ENCODE measurements at places on chromosomes 1 and 21.

- DNase-seq, result no peak
Observed at GRCh38 chr1:229751610-229752009, 125.6 kb downstream of the URB2 start.

GRCh38 chr1:206800411-206800810 is 28.1 kb upstream of the IL10 start:
- DNase-seq, result no peak

DNA sequence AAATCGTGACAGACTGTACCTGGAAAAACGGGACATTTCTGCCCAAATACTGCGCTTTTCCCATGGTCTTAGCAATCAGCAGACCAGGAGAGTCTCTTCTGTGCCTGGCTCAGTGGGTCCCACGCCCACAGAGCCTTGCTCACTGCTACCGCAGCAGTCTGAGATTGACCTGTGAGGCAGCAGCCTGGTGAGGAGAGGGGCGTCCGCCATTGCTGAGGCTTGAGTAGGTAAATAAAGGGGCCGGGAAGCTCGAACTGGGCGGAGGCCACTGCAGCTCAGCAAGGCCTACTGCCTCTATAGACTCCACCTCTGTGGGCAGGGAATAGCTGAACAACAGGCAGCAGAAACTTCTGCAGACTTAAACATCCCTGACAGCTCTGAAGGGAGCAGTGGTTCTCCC is 203.1 kb downstream of the DENND1B start:
- no peak for DNase-seq

DNA sequence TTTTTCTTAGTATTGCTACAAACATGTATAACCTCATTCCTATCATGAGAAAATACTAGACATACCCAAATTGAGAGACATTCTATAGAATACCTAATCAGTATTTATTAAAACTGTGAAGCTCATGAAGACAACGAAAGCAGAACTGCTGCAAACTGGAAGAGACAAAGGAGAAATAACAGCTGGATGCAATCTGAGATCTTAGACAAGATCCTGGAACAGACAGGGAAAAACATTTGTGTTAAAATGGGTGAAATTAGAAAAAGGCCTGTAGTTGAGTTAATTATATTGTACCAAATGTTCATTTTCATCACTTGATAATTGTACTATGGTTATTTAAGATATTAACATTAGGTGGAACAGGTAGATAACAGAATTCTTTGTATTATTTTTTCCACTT is 392.0 kb downstream of the PLPP3 start:
- no peak for DNase-seq

DNA sequence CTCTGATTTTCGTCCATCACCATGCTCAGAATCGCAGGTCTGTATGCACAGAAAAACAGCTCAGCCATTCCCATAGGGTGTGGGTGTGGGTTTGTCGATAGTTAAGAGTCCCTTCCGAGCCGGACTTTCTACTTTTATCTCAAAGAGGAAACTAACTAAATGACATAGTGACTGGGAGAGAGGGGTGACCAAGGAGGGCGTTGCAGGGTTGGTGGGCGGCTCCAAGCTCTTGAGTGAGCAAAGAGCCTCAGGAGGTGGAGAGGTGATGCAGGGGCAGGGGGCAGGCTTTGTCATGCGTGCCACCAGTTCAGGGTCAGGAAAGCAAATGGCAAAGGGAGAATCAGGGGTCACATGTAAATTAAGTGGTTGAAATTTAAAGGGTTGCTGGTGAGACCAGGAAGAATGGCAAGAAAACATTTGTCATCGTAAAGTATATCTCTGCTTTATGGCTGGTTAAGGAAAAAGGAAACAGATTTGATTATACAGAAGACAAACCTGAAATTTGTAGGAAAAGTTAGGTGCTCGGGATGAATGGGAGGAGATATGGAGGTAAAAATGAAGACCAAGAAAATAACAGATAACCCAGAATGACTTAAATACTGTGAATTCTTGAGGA is 249.0 kb downstream of the SETD4 start:
- DNase-seq, result no peak

GRCh38 chr1:32901823-32902534 is 790 bp upstream of the TMEM54 start:
- no peak for DNase-seq

DNA sequence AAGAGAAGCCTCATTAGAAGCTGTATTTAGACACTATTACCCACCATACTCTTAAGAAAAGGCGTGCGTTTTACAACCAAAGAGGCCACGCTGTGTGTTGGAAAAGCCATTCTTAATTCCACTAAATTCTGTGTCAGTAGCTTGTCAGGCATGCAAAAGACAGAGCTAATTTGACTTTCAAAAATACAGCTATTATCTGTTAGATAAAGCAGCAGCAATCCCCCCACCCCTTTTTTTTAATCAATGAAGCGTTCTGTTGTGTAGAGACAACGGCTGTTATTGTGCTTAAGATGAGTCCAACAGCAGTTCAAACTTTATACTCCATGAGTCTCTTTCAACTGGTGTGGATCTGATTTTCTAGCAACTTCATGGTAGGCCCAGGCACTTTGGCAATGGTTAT is 43.5 kb downstream of the PLA2G4A start:
- DNase-seq, result no peak

DNA sequence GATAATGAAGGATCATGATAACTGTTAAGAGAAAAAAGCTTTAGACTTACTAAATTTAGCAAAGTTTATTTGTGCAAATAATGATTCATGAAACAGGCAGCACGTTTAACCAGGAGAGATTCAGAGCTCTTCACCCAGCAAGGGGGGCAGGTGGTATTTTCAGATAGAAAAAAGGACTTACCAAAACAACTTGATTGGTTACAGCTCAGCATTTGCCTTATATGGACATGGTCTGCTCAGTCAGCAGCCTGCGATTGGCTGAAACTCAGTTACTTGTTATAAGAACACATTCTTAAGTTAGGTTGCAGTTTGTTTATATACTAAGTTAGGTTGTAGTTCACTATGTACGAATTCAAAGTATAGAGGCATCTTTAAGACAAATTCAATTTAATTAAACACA is 165.6 kb downstream of the DUSP10 start:
- no peak for DNase-seq

DNA sequence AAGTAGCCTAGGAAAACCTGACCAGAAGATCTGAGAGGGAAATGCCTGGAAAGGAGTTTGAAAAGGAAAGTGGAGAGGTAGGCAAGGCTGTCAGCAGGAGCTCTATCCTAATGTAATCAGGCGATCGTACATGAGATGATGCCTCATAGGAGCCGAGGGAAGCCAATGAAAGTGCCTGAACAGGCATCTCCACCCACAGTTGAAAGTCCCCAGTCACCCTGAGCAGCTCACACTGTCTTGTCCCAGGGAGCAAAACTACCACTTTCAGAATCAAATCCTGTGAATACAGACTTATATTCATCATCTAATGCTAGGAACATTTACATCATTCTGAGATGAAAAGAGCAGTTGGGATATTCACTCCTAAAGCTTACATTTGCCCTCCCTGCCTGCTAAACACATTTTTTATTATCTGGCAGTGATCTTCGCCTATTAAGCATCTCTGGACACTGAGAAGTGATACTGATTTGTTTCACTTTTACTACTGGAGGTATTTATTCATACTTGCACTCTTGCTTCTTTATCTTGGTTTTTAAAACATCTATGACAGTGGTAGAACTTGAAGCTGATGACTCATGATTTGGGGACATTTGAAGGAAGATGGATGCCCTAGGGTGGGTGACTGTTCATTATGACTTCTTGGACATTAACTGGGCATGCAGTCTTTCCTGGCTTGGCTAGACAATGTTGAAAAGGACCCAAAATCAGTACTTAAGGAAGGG is 221.6 kb downstream of the SEC16B start:
- DNase-seq, result no peak

DNA sequence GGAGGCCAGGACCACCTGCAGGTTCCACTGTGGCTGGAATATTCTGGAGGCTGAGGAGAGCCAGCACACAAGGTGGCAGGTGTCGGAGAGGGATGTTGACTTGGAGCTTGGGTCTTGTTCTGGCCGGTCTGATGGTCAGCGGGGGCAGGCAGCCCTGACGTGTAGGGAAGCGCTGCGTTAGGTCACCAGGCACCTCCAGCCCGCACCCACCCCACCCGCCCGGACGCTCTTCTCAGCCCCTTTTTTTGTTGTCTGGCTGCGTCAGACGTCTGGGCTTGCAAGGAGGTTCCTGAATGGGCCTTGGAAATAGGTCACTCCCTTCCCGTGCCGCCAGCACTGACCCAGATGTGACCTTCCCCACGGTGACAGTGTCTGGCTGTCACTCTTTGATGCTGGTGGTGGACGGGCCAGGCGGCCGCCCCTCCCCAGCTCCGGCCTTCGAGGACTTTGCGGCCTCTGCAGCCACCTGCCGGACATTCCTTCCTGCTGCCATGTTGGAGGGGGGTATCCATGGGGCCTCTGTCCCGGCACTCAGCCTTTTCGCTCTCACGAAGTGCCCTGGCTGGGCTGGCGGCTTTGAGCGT is 30.1 kb downstream of the SPSB1 start:
- no peak for DNase-seq

- no peak for DNase-seq
Observed at GRCh38 chr1:50132347-50132894, 23.7 kb downstream of the ELAVL4 start.

DNA sequence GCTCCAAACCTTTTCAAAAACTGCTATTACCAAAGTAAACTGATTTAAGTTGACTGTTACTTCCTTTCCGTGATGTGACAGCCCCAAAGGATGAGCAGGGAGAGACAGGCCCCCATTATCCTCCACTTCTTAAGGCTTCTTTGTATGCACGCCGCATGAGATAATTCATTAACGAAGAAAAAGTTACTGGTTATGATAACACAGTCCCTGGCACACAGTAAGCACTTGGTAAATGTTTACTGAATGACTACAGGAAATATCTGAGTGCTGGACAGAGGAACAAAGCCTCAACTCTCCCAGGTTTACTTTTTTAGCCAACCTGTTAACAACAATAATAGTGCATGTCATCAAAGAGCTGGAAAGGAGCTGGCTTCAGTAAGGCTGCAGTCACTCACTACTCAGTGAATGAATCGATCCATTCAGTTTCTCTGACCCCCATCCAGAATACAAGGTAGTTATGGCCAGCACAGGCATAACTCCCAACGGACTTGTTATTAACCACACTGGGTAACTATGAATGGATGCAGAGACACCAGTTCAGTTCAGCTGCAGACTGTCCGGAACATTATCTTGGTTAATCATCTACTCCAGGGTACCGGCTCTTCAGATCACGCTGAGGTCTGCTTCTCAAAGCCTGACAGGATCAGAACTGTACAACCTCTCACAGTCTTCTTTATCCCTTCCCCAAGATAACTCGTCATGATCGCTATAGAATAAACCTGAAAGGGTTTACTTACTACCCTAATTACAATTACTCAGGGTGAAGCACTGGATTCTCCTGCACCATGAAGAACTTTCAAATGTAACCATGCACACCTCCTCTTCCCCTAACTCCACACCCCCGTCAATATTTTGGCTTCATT is 58.3 kb downstream of the TGFBR3 start:
- no peak for DNase-seq

DNA sequence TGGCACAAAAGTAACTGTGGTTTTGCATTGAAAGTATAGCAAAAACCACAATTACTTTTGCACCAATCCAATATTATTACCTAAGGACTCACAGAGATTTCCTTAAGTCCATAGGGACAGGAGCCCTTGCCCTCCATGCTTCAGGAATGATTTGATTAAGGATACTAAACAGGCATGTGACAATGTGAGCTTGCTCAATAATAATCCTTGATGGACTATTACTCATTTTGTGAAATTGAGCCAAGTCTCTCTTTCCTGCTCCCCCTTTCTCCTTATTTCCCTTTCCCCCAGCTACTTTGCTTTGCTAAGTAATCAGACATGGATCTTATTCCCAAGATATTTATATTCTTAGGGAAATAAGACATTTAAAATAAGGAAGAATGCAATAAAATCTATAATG is 21.6 kb upstream of the RGL1 start:
- no peak for DNase-seq

DNA sequence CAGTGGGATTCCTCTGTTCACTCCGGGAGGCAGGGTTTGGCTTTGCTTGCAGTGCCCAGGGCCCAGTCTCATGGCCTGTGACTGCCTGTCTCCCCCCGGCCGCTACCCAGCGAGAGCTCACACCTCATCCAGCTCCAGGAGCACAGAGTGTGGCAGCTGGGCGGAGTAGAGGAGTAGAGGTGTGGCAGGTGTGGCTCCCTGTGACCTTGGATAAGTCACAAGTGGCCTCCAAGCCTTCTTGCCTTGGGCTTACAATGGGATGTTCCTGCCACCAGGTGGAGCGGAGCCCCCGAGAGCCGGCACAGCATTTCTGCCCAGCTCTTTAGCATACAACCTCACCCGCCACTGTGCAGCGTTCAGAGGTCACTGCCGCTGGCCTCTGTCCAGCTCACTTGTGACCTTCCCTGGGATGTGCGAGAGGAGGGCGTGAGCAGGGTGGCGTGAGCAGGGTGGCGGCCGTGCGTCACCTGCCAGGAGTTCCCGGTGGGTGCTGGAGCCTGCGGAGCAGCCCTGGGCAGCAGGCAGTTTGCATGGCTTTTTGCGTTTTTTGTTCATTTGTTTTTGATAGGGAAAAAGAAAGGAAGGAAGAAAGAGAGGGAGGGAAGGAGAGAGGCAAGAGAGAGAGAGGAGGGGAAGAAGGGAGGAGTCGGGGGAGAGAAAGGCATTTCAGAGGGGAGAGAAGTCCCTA is 42.4 kb downstream of the CRYAA start:
- DNase-seq, result no peak

DNA sequence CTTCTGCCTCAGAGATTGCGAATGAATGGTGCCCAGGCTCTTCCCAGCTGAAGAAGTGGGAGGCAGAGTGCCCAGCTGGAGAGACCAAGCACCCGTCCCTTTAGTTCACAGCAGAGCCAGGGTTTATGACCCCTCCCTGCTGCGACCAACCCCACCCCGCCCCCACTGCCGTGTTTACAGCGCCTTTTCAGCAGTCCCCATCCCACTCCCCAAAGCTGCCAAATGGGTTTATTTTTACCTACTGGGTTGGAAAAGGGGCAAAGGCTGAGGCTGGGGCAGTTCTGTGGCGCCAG is 23.6 kb downstream of the DYRK3 start:
- DNase-seq, result no peak

DNA sequence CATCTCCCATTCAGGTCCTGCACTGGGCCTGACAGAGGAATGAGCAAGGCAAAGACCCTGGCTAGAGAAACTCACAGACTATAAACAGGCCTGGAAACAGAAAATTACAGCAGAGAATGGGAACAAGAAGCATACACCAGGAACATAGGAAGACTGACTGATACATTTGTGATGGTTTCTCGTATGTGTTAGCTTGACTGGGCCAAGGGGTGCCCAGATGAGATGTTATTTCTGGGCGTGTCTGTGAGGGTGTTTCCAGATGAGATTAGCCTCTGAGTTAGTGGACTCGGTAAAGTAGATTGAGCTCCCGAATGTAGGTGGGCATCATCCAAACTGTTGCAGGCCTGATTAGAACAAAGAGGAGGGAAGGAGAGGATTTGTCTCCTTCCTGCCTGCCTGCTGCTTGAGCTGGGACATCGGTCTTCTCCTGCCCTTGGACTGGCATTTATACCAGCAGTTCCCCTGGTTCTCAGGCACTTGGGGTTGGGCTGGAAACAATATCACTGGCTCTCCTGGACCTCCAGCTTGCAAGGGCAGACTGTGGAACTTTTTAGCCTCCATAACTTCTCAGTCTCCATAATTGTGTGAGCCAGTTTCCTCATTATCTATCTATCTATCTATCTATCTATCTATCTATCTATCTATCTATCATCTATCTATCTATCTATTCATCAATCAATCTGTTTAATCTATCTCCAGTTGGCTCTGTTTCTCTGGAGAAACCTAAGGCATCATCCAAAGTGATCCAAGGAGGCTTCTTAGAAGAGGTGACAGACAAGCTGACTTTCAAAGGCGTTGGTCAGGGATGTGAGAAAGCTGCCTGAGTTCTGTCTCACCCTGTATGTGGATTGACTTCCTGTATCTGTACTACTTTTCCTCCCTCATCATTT is 9.7 kb upstream of the FOXO6 start:
- DNase-seq, result no peak
